ENCODE measurements at places on chromosomes 7 and 10. TPM values are rescaled to one million over a fixed set of nuclear protein-coding genes. Genes with fewer than 3 reads are reported as not detected.

CNNM1 gene
- total RNA-seq, result not detected

NDUFB8 gene
- 161 TPM for total RNA-seq

HABP2 gene
- not detected for total RNA-seq

KLF14 gene
- total RNA-seq, result 0.42 TPM

CCDC172 gene
- not detected for total RNA-seq

CTTNBP2 gene
- total RNA-seq, result 15.5 TPM

OR2F1 gene
- total RNA-seq, result not detected

FANK1 gene
- 2.7 TPM for total RNA-seq

GRID2IP gene
- not detected for total RNA-seq

BHLHA15 gene
- total RNA-seq, result not detected

Measured in tibial nerve (tissue), 4 donors.